HuH-7 (cell line): ENCODE measurements at places on chromosomes 5 and 9.

DNA sequence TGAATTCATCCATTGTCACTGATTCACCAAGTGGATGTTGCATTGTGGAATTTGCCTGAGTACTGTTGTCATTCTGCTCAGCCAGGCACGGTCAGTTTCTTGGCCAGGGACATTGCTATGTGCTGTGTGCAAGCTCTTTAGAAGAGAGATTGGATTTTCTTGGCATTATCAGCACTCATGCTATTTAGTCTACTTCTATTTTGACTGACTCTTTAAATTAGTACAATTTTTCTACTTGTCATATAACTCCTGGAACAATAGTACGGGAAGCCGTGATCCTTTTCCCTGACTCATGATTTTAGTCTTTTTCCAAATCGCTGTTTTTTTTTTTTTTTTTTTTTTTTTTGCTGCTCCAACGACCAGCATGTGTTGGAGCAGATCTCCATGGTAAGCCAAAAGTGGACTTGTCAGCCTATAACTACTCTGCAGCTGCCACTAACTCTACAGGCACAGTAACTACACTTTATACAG, 129.7 kb downstream of the CDC42SE2 start:
- DNase-seq = no peak

- no peak for DNase-seq
Observed at GRCh38 chr9:14467675-14468374, 153.9 kb upstream of the NFIB start.

DNA sequence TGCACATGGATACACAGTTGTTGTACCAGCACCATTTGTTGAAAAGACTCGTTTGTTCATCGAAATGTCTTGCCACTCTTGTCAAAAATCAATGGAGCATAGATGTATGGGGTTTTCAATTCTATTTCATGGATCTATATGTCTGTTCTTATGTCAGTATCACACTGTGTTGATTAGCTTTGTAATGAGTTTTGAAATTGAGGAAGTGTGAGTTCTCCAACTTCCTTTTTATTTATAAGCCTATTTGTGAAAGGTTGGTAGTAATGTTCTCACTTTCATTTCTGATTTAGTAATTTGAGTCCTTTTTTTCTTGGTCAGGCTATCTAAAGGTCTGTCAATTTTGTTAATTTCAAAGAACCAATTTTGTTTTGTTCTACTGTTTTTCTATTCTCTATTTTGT, 26.1 kb downstream of the ZNF510 start:
- DNase-seq = no peak

DNA sequence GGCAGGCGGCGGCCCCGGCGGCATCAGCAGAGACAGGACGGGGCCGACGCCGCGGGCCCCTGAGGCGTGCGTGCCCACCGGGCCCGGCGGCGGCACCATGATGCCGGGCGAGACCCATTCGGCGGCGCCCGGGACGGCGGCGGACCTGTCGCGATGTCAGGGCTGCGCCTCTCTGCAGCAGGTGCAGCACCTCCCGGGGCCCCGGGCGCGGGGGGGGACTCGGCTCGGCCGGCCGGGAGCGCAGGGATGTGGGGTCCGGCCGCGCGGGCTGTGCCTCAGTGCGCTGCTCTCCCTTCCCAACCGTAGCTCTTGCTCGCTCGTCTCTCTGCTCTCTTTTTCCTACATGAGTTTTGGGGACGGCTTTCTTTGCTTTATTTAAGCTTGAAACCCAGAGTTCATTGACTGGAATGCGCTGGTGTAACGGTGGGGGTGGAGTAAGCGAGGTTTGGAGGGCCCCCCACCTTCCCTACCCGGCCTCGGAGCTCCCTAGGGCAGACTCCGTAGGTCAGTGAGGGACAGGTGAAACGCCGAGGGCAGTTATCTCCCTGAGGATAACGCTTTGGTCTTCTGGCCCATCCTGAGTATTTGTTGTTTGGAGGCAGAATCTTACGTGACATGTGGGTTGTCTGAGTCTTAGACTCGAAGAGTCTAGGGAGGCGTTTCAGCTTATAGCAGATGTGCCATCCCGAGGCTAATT, 490 bp downstream of the ICE1 start:
- no peak for DNase-seq

GRCh38 chr5:57844410-57844809, 361.8 kb upstream of the ACTBL2 start:
- no peak for DNase-seq

- DNase-seq = no peak
Observed at GRCh38 chr9:22136461-22137096, 127.5 kb upstream of the CDKN2B start.

- DNase-seq = no peak
Observed at GRCh38 chr5:4113426-4113825, 517.8 kb downstream of the IRX1 start.

- DNase-seq = no peak
Observed at GRCh38 chr5:8686707-8687106, 817.8 kb downstream of the MTRR start.

DNA sequence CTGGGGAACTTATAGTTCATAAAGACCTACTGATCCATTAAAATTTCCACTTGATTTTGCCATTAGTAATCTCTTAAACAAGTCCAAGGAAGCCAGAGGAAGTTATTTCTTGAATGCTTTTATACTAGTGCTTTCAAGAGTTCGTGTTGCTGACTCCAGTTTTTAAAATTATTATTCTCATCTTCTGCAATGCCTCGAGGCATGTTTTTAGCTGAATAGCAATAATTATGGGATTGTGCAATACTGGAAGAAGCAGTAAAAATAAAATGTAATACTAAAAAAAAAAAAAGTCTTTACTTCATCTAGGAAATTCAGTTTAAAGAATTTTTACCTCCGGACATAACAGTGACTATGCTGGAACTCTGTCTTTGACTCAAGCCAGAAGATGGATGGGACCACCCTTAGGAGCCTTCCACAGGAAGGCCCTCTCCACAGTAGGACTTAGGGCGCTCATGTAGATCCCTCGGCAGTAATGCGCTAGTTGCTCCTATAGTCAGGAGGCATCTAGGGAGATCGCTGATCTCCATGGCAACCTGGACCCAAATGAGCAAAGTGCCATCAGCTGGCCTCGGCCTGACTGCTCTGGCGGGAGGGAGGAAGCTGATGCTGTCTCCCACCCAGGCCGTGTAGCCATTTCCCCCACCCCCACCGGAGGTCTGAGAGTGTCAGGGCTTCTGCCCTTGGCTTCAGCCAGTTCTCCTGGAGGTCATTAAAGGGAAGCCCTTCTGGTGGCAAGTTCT, 56.7 kb downstream of the DAPK1 start:
- no peak for DNase-seq

DNA sequence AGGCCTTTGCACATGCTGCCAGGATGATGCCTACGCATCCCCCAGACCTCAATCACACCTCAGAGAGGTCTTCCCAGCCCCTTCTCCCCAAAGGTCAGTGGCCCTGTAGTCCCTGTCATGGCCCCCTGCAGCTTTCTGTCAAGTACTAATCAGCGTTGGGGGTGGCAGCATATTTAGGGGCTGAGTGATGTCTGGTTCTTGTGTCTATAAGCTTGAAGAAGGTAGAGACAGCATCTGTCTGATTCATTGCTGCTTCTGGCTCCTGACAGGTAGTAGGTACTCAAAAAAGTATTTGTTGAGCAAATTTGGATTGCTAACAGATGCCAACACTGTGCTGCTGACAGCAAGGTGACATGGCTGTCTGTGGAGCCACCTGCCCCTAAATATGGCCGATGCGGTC, 51.6 kb upstream of the RPL26L1 start:
- DNase-seq = no peak

DNA sequence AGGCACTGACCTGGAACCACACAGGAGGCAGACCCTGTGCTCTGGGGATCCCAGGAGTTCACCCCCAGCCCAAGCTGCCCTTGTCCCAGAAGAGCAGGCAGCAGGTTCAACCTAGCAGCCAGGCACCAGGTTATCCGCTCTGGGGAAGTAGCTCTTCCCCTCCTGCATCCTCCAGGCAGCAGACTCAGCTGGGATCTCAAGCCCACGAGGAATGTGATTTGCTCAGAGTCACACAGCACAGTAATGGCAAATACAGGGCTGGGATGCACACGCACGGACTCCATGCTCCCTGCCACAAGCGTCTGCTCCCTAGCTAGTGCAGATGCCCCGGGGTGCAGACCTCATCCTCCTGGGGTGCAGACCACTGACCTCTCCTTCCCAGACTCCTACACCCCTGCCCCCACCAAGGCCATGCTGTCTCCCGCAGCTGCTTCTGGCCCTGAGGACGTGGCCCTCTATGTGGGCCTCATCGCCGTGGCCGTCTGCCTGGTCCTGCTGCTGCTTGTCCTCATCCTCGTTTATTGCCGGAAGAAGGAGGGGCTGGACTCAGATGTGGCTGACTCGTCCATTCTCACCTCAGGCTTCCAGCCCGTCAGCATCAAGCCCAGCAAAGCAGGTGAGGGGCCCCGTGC, 25.5 kb downstream of the HK3 start:
- DNase-seq = no peak

DNA sequence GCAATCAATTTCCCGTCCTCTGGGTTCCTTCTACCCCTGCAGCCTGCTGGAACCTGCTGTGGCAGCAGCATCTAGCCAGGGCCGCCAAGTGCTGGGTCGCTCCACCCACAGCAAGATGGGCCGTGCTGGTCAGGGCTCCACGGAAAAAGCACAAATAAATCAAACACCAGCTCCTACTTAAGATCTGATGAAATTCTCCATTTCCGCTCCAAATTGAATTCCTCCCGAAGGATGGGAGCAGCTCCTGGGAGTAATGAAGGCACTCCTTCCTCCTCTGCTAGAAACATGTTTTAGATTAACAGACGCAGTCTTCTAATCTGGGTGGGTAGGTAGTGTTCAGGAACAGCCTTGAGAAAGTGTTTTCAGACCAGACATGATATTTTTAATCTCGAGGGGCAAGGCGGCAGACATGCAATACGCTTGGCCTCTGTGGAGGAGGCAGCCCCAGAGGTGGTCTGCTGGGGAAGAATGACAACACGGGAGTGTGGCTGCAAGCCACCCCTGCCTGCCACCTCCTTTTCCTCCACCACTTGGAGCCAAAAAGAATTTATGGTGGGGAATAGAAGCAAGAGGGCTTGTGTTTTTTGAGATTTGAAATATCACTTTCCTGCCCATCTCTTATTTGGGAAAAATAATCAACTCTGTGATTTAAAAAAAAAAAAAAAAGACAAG, 194.1 kb downstream of the AOPEP start:
- no peak for DNase-seq

- no peak for DNase-seq
Observed at GRCh38 chr9:96460470-96460869, 10.5 kb downstream of the HABP4 start.

DNA sequence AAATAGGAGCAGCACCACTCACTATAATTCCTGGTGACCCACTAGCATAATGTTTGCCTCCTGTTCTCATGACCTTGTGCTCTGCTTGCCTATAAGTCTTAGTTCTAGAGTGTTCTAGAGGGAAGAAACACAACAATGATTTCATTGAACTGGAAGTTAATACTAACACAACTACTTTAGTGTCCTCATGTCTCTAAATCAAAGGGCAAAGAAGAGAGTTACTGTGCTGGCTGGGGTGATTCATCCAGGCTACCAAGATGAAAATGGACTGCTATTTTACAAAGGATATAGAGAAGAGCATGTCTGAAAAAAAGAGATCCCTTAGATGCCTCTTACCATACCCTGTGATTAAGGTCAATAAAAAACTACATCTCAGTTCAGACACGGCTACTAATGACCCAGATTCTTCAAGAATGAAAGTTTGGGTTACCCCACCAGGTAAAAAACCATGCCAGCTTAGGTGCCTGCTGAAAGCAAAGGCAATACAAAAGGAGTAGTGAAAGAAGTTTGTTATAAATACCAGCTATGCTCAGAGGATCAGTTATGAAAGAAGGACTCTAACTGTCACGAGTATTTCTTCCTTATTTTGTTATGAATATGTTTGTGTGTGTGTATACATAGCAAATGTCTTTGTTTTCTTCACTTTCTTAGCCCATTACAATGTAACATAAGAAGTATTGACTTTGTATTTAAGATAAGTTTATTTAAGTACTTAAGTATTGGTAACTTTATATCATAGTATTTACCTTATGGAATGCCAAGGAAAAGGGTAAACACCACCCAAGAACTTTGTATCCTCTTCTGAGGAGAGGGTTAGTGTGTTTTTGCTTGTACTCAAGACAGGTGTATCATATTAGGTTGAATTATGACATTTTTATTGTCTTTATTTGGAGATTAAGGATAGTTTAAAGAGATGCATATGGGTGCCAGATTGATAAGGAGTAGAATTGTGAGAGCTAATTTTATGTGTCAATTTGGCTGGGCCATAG, 314.1 kb upstream of the PTGER4 start:
- no peak for DNase-seq

DNA sequence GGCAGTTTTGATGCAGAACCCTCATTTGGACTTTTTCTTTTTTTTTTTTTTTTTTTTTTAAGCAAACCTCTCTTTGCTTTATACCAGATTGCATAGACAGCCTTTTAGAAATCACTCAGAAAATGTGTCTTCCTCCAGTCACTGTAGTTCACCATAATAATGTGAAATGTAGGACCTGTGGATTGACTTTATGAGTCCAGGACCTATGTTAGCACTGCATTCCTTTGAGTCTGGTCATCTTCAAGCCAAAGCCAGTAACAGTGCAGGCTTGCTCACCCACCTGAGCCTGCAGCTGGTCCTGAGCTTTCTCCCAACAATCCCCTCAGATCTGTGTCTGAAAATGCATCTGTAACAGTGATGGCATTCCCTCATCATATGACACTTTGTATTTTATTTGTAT, 110.7 kb upstream of the NFIL3 start:
- no peak for DNase-seq

DNA sequence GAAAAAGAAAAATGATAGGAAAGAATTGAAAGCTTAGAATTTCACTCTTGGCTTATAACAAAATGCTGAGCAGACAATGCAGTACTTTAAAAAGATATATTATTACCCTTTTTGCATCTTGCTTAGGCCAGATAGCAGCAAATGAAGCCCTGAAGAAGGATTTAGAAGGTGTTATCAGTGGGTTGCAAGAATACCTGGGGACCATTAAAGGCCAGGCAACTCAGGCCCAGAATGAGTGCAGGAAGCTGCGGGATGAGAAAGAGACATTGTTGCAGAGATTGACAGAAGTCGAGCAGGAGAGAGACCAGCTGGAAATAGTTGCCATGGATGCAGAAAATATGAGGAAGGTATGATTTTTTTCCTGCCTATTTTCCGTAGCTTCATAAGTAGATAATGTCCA, 50.8 kb downstream of the CNTRL start:
- DNase-seq = no peak

- no peak for DNase-seq
Observed at GRCh38 chr9:134536101-134536900, 105.3 kb upstream of the COL5A1 start.

DNA sequence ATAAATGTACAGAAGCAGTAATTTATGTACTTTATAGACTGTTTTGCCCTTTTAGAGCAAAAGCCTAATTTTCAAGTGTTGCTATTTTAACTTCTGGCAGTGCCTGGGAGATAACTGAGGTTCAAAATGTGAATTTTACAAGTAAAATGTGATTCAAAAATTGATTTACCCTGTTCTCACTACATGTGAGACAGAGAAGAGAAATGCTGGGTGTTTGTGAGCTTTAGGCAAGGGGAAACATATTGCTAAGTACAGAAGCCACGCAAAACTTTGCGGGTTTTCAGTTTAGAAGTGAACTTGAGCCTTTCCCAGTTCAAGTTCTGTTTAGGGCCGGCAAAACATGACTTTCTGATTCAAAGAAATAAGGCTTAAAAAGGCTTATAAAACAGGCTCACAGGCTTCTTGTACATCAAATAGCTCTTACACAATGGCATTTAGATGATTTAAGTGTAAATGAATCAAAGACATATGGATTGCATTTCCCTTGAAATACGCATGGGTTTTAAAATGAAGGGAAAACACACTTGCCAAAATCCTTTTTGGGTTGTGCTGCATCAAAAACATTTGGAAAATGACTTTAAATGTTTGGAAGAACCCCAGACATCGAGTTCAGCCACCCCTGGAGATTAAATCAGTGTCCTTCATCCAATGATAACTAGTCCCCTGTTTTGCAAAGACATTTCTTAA, 370.8 kb upstream of the MEF2C start:
- DNase-seq = no peak
